ENCODE measurements at places on chromosomes 3 and 15.

DNA sequence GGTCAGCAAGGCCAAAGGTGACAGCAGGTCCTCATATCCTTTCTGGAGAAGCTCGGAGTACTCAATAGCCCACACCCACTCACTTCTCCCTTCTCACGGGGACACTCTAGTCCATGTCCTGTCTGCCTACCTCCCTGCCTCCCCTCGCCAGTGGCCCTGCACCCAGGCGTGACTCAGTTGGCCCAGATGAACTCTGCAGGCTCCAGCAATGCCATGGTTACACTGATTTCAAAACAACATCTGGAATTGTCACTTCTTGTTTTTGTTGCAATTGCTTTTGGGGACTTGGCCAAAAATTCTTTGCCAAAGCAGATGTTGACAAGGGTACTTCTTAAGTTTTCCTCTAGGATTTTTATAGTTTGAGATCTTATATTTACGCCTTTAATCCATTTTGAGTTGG, 13.0 kb downstream of the IL16 start:
- no peak for DNase-seq

- DNase-seq = no peak
These were observed 417.6 kb upstream of the CDIN1 start for GRCh38 chr15:36161771-36162212.

DNA sequence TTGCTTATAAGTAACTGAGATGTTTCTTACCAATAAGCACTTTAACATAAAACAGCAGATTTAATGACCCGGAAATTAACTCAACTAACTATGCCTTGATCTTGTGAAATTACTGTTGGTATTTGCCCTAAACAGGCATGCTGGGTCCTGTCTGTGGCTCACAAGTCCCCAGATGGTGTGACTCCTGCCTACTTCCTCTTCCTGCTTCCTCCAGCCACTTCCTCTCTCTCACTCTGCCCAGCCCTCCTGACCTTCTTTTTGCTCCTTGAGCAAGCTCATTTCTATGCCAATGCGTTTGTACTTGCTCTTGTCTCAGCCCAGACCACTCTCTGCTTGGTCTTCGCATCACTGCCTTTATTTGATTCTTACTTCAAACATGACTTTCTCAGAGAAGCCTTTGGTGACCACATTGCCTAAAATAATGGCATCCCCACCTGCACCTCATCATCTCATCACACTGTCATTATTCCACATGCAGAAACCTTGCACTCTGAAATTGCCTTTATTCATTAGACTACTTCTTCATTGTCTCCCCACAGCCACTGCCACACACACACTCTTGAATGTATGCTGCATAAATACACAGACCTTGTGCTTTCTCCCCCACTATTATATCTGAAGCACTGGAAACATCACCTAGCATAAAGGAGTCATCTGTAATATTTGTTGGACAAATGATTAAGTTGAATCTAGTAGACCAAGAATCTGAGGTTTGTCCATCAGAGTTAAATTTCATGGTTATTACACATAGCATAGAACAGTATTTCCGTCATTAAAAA, 256.3 kb upstream of the SEMA6D start:
- DNase-seq = no peak

GRCh38 chr3:127458696-127459604, 131.6 kb downstream of the TPRA1 start:
- peak; percentile 92 for DNase-seq

- DNase-seq = no peak
These were observed 34.4 kb upstream of the USP3 start for GRCh38 chr15:63469984-63470383.

DNA sequence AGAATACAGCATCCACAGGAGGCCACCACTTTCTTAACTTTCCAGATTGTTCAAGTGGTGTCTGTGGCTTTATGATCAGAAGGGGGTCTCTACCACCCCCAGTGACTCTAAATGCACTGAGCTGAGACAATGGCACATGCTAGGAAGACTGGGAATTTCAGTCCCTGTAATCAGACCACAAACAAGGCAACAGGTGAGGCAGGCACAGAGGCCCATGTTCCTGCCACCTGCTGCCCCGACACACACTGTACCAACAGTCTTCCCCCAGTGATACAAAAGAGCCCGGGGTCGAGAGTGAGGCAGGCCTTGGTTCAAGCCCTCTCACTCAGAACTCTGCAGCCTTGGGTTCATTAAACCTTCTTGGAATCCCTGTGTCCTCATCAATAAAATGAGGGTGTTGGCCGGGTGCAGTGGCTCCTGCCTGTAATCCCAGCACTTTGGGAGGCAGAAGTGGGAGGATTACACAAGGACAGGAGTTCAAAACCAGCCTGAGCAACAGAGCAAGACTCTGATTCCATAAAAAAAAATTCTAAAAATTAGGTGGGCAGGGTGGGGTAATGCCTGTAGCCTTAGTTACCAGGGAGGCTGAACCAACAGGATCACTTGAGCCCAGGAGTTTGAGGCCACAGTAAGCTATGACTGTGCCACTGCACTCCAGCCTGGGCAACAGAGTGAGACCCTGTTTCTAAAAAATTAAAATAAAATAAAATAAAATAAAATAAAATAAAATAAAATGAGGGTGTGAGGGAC, 55.8 kb downstream of the ADCY5 start:
- no peak for DNase-seq

DNA sequence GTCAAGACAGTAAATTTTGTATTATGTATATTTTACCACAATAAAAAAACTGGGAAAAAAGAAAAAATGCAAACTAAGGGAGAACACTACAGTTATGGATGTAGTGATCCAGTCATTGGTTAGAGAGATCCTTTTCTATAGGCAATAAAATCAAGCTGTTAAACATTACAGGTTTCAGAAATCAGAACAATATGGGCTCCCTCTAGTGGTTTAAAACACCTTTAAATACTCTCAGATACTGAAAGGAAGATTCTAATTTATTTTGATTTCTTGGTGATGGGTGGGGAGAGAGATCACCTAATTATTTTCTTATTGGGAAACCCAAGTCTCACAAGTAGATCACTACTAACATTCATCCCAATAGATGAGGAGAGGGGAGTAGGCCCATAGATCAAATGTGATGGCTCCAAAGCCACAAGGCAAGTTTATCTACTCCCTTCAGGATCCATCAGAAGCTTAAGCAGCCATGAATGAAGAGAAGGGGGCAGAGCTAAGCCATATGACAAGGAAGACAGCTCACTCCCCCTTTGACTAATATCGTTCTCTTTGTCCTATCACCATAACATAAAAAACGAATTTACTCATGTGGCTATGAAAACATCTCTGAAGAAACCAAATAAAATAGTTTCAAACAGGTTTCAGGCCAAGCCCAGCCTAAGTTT, 118.6 kb downstream of the ANO10 start:
- DNase-seq = no peak

- DNase-seq = peak; percentile 68
These were observed at the start of gene CYP1A1 for GRCh38 chr15:74725225-74725774. TSS of gene CYP1A1 (minus strand) at chr15:74725528. CDS start at chr15:74723097, 2,431 bp downstream.

DNA sequence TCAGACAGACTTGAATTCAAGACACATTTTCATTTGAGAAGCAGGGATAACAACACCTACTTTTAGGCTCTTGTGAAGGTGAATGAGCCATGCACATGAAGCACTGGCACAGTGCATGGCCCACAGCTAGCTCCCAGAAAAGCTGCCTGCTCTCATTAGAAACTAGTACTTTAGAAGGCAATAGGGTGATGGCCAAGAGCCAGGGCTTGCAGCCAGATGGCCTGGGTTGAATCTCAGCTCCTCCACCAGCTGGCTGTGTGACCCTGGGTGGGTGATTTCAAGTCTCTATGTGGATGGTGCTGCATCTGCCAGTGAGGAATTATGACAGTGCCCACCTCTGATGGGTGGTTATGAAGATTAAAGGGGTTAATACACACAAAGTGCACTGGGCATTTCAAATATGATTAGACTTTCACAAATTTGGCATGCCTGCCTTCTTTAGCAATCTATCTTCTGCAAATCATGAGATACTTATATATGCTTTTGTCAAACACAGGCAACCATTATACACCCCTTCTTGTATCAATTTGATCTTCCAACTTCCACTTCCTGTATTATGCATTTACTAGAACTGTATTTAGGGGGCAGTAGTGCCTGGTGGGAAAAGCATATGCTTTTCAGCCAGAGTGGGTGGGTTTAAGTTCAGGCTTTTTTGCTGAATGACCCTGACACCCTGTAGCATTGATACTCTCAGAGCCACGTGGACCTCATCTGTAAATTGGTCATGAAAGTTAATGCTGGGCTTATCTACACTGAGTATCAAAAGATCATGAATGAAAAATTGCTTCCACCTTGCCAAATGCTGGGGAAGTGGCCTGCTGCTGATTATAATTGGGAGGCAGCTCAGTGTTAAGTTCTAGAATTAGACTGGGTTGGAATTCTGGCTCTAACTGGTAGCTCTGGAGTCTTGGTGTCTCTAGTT, 34.7 kb upstream of the RBP1 start:
- no peak for DNase-seq

- DNase-seq = no peak
These were observed 5.3 kb downstream of the PLSCR2 start for GRCh38 chr3:146464005-146464595.

- DNase-seq = no peak
These were observed 12.5 kb downstream of the LPP start for GRCh38 chr3:188166441-188166840.

GRCh38 chr3:147200545-147200944, 205.8 kb downstream of the ZIC4 start:
- no peak for DNase-seq

DNA sequence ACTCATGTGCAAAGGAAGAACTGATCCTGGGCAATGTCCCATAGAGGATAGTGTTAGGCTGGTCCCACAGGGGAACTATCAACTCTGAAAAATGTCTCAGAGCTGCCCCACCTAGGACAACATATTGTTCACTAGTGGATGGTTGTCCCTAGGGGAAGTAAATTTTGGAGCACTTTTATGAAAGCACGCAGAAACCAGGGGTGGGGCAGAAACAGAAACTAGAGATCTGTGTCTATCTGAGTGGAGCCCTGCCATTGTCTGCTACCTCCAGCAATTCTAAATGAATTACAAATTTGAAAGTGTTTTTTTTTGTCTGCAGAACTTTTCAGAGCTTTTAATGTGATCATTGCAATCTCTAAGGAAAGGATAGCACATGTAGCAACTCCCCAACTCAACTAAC, 357.1 kb upstream of the PROK2 start:
- no peak for DNase-seq

DNA sequence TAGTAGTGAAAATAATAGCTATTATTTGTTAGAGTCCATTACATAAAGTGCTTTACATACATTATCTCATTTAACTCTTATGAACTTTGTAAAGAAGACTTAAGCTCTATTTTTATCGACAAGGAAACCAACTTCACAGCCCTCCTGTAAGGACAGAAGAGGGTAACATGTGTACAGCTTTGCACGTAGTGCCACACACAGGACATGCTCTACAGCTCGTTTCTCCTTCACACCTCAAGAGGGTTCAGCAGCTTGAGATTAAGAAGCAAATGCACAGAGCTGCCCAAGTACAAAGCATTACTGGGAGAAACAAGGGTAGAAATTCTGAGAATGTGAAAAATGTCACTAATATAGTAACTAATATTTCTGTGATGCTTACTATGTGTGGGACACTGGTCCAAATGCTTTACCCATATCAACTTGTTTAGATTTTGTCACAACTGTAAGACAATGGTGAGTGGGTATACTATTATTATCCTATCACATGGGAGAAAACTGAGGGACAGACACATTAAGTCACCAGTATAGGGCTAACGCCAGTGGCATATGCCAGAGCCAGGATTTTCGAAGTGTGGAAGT, 327.8 kb downstream of the CTNNB1 start:
- DNase-seq = no peak

DNA sequence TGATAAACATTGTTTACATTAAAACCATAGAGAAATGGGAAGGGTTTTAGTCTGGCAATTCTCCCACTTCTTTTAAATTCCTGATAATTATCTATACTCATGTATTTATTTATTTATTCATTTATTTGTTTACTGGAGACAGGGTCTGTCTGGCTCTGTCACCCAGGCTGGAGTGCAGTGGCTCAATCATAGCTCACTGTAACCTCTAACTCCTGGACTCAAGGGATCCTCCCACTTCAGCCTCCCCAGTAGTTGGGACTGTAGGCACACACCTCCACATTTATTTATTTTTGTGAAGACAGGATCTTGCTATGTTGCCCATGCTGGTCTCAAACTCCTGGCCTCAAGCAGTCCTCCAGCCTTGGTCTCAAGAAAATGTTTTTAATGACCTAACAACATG, 2.5 kb upstream of the AEN start:
- DNase-seq = no peak

- DNase-seq = no peak
These were observed 60.7 kb downstream of the TASOR start for GRCh38 chr3:56622381-56622780.

DNA sequence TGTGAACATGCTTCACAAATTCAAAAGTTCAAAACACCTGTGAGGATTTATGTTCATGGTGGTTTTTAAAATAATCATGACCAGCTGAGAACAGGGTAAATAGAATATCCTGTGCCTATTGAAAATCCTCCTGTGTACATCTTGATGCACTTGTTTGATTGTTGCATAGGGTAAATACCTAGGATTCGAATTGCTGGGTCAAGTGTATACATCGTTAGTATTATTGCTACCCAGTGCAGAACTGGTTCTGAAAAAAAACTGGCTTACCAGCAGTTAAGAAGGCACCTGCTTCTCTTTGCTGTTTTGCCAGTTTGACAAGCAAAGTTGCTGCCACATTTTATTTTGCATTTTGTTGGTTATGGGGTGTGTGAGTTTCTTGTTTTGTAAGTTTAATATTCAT, 272.6 kb downstream of the CLSTN2 start:
- DNase-seq = no peak

- DNase-seq = no peak
These were observed 558 bp upstream of the SLC30A4 start for GRCh38 chr15:45523166-45523460.

- DNase-seq = no peak
These were observed 104.2 kb downstream of the CBLB start for GRCh38 chr3:105764378-105765307.

GRCh38 chr15:79329171-79329611, 18.3 kb downstream of the TMED3 start:
- no peak for DNase-seq

DNA sequence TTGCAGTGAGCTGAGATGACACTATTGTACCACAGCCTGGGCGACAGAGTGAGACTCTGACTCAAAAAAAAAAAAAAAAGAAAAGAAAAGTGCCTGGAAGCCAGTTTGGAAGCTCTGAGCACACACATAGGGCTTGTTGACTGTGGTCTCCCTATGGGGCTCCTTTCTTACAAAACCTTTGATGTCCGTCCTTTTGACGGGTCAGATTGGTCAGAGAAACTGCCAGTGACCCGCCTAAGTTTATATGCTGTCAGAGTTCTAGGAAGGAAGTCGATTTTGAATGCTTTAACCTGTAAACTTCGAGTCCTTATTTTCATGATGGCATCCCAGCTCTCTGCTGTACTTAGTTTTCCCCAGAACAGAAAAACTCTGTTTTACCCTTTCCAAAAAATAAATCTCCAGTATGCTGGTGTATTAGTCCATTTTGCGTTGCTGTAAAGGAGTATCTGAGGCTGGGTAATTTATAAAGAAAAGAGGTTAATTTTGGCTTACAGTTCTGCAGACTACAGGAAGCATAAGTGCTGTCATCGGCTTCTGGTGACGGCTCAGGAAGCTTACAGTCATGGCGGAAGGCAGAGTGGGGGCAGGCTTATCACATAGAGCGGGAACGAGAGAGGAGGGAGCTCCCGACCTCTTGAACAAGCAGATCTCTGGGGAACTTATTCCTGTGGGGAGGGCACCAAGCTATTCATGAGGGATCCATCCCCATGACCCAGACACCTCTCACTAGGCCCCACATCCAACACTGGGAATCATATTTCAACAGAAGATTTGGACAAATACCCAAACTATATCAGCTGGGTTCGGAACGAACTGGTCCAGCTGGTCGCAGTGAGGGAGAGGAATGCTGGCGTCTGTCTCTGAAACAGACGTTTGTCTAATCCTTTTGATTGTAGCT, 72.3 kb downstream of the LMLN start:
- DNase-seq = no peak

Data from H1 (cell line).